Left ventricle myocardium inferior (tissue), 1 donor: ENCODE measurements at places on chromosomes 7 and 10. TPM values are rescaled to one million over a fixed set of nuclear protein-coding genes. Genes with fewer than 3 reads are reported as not detected.

DNA sequence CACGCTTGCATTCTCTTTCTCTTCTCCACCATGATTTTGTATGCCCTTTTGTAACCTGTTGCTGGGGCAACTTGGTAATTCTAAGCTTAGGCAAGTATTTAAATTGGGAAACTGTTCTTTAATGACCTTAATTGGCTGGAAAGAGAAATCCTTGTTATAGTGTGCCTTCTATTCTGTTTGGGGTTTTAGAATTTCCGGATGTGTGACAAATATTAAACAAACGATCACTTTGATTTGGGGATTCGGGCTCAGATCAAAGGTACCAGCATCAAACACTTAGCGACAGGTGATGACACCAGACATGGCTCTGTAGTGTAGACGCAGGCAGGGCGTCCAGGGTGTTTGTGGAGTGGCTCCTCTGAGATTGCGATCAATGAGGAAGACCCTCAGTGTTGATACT is 55.0 kb downstream of the RAB11FIP2 start:
- H3K27me3 ChIP-seq = no peaks in the 10 kb centered on the region
- no peaks in the 10 kb centered on the region for H3K4me1 ChIP-seq
- no peak overlapping the region for H3K27ac ChIP-seq
- H3K4me3 ChIP-seq = no peak overlapping the region

DNA sequence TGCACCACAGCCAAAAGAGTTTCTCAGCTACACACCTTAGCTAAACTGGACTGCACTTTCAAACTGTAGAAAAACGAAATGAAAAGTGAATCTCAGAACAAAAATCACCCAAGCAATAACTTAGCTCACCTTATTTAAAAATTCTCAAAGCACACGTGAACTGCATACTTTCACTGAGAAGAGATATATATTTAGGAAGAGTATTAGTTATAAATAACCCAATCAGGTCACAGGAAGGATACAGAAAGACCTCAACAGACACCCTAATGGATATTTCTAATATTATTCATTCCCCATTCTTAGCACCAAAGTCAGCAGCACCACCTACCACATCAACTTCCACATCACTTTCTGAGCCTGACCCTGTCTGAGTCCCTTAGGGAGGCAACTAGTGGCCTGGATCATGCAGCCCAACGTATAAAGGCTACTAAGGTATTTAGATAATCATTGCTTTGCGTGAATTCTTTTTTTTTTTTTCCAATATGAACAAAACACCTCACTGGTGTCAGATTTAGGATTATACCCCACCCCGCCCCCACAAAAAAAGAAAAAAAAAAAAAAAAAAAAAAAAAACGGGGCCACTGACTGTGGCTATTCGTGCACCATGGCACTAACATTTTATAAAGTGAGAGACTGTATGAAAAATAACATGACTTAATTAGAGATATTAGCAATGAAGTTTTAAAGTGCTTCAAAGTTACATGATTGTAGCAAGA is 2.6 kb downstream of the ABI1 start:
- H3K36me3 ChIP-seq = no peaks in the 10 kb centered on the region
- H3K4me1 ChIP-seq = peaks cover 75% of the 10 kb centered on the region
- H3K27ac ChIP-seq = peak overlapping the region; percentile 97
- peaks cover 4% of the 10 kb centered on the region for H3K27me3 ChIP-seq

GRCh38 chr7:132437730-132438129 is 138.5 kb downstream of the PLXNA4 start:
- H3K4me3 ChIP-seq = no peak overlapping the region
- H3K4me1 ChIP-seq = peaks cover 75% of the 10 kb centered on the region
- DNase-seq = no peak
- peak overlapping the region; percentile 42 for H3K27ac ChIP-seq

DNA sequence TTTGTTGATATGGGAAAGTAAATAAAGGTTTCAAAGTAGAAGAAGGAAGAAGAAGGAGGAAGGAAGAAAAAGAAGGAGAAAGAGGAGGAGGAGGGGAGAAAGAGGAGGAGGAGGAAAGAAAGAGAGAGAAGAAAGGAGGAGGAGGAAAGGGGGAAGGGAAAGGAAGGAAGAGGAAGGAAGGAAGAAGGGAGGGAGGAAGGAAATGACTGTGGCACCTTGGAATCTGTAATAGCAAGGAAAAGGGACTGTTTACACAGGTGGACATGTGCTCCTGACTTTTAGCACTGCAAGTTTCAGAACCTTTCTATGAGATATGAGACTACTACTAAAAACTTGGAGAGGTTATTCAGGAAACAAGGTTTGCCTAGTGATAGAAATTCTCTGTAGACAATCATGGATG is 153.2 kb downstream of the BTAF1 start:
- H3K36me3 ChIP-seq = peaks cover 32% of the 10 kb centered on the region
- H3K27ac ChIP-seq = no peak overlapping the region
- no peak for DNase-seq
- H3K4me3 ChIP-seq = no peak overlapping the region
- H3K4me1 ChIP-seq = peaks cover 7% of the 10 kb centered on the region

- H3K27ac ChIP-seq = peak overlapping the region; percentile 98
- peak overlapping the region; percentile 76 for H3K4me3 ChIP-seq
- H3K27me3 ChIP-seq = no peaks in the 10 kb centered on the region
- peaks cover 30% of the 10 kb centered on the region for H3K4me1 ChIP-seq
- DNase-seq = no peak
- H3K36me3 ChIP-seq = no peaks in the 10 kb centered on the region
Measured at GRCh38 chr10:17199351-17199804, 2.1 kb downstream of the TRDMT1 start.

ACTR3C gene
- 5.1 TPM for total RNA-seq

DNA sequence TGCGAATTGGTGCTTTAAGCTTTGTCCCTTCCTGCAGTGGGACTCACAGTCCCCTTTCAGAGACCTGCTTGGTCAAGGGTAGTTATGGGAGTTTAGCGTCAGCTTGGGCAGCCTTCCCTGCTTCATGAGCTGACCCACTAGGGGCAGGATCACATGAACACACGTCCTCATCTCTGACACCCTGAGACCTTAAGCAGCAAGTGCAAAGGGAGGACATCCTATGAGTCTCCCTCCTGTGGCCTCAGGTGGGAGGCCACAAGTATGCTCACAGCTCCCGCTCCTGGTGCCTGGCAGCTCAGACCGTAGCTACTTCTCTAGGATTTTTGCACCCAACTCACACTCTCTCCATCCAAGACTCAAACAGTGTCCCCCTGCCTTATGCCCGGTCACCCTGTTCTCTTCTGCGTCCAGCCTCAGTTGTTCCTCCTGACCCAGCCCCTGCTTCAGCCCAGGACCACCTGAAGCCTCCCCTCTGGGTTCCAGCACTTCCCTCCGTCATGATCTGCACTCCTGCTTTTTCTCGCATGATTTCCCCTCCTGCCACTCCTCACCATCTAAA is 136.6 kb upstream of the FAM20C start:
- DNase-seq = no peak
- H3K4me3 ChIP-seq = no peak overlapping the region
- no peaks in the 10 kb centered on the region for H3K36me3 ChIP-seq
- H3K4me1 ChIP-seq = no peaks in the 10 kb centered on the region
